Activated T-cell treated with anti-CD3 and anti-CD28 coated beads for 24 hours (primary cell): ENCODE measurements at places on chromosomes 1 and 21.
A peak's percentile ranks its signal among the peaks of the same experiment; 100 is the strongest.

DNA sequence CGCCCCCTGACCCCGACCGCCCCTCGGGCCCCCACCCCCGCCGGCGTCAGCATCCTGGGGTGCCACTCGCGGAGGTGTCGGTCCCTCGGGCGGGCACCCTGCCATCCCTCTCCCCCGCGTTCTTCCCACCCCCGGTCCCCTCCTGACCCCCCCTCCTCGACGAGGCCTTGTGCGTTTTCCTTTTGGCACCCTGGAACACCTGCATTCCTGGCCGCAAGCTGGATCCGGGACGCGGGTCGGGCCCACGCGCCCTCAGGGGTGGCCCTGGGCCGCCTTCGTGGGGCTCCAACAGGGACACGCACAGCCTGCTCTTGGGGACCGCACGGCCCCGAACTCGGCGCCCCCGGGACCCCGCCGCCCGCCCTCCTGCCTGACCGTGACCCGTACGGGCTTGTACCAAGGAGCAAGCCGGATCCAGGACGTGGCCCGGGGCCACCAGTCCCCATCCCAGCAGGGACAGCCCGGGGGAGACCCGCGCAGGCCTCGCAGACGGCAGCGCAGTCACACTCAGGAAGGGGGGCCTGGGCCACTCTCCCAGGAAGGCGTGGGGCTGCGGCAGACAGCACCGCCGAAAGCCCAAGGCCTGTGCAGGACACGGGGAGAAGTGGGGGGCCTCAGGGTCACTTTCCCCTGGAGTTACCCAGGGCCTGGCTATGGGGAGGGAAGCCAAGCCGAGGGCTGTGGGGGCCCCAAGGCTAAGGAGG is 579 bp upstream of the SLC19A1 start:
- DNase-seq, result no peak

DNA sequence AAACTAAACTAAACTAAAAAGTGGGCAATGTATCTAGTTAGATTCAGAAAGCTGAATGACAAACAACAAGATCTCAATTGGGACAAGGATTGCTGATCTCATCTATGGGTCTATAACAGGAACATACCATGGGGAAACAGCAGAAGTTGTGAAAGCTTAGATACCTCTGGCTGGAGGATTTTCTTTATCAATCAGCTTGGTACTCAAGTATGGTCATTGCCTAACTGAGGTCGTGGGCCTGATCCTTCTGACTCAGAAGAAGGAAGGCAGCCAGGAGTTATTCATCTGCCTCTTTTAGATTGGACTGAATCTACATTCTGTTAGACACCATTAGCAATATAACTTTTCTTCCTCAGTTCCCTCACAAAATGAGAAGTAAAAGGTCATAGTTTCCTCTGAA is 39.7 kb downstream of the DNTTIP2 start:
- DNase-seq, result no peak

GRCh38 chr1:232650418-232650817 is 20.5 kb upstream of the SIPA1L2 start:
- DNase-seq, result no peak

- DNase-seq, result no peak
Observed at GRCh38 chr1:1239614-1240347, 6.7 kb downstream of the C1QTNF12 start.

DNA sequence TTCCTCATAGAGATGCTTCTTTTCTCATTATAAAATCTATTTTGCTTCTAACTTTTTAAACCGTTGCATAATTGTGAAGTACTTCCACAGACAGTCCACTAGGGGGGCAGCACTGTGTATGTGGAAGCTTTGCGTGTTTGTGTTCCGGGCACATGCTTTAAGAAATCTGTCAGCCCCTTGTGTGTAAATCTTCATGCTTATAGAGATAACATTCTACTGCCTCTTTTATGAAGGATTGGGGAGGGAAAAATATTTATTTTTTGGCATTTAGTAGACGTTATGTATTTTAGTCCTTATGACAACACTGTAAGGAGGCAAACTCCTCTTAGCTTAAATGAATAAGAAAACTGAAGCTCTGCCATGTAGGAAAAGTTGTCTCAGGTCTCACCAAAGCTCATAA is 157.3 kb upstream of the PTGFR start:
- DNase-seq, result no peak

- DNase-seq, result no peak
Observed at GRCh38 chr1:10656431-10656830, 140.0 kb downstream of the CASZ1 start.

DNA sequence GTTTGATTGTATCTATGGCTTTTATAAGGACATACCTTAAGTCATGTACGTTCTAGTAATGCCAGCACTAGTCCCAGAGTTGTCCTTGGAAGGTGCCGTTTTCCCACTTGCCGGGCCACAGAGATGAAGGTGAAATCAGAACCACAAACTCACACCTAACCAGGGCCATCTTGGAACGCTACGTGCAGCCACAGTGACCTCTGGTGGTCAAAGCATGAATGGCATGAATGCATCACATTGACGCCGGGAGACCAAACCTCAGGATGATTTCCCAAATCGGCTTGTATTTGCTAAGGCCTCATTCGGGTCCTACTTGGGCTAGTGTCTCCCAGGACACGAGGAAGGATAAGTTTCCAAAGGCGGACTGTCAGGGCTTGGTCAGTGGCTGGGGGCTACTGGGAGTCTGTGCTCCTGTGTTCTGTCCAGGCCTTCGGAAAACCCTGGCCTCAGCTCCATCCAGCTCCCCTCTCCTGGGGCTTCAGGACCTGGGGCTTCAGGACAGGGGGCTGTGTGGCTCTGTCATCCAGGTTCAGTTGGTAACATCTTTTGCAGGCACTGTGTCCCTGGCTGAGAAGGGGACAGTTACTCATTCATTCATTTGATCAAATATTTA is 260.5 kb downstream of the PRDM2 start:
- peak; percentile 51 for DNase-seq

- no peak for DNase-seq
Observed at GRCh38 chr1:87530042-87530807, 201.5 kb downstream of the LMO4 start.
